SK-N-SH (cell line): ENCODE measurements at places on chromosomes 5 and 9.

GRCh38 chr5:68285075-68285840 lies 69.7 kb downstream of the PIK3R1 start:
- no peak for DNase-seq

DNA sequence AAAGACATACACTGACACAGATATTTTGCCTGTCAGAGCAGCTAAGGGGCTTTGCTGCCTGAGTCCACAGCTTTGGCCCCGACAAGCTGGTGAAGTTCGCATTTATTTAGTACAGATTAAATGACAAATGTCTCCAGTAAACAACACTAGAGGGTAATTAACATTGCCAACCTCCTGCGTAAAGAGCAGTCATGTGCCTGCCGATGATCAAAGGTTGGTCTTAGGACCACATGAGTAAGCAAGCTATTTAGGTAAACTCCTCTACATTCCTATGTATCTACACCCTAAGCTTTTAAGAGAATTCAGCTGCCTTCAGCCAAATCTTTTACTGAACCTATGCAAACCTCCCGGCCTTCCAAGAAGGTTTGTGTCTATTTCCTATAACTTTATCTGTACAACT lies 73.0 kb upstream of the PJA2 start:
- DNase-seq: no peak

DNA sequence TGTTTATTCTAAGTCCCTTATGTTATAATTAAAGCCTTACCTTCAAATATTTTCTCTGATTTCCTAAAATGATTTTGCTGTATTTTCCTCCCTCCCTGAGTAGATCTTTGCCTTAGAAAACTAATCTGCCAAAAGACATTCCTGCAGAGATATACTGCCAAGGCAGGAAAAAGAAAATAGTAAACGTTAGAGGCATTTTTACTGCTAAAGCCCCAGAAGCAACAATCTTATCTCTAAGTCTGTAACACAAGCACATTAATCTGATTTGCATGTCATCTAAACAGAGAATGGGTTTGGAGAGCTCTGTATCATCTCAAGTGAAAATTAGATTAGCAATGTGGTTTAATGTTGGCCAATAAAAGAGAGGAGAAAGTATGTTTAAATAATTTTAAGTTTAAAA lies 847.7 kb downstream of the MAT2B start:
- DNase-seq: peak; percentile 39

GRCh38 chr5:92908952-92909601 lies 671.9 kb downstream of the NR2F1-AS1 start:
- DNase-seq: no peak

GRCh38 chr5:746258-746761 lies 38.2 kb downstream of the ZDHHC11B start:
- DNase-seq: peak; percentile 28

GRCh38 chr5:179306191-179307012 lies 38.9 kb downstream of the ADAMTS2 start:
- DNase-seq: no peak

GRCh38 chr5:24539613-24540012 lies 105.2 kb downstream of the CDH10 start:
- DNase-seq: no peak

- DNase-seq: no peak
These were observed 443.9 kb upstream of the KLF4 start for GRCh38 chr9:107933516-107933915.

- DNase-seq: no peak
These were observed 288.7 kb downstream of the CSNK1G3 start for GRCh38 chr5:123800640-123801039.

DNA sequence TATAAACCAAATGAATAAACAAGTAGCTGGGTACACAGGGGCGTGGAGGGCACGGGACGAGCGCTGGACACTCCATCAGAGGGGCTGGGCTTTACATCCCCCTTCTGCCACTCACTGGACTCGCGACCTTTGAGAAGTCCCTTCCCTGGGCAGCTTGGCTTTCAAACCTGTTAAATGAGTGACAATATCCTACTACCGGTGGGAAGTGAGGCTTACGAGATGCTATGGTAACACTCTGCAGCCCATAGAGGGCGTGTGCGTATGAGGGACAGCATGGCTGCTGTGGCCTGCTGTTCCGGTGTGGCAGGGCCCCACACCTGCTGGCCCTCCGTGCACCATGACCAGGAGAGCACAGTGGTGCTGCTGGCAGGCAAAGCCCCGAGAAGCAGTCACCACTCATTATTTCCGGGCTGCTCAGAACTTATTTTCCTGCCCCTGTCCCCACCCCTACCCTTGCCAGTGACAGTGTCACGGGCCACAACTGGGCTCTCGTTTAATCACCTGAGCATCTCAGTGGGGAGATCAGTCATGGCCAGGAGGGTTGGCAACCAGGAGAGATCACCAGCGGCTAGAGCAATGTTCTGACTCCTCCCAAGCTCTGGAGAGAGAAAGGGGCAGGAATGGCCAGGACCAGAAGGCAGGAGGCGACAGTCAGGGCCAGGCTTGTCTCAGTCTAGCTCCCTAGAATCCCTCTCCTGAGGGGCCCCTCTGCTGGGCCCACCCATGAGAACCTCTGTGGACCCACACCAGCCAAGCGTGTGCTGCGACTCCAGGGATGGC lies 10.5 kb downstream of the CLTB start:
- DNase-seq: peak; percentile 19

DNA sequence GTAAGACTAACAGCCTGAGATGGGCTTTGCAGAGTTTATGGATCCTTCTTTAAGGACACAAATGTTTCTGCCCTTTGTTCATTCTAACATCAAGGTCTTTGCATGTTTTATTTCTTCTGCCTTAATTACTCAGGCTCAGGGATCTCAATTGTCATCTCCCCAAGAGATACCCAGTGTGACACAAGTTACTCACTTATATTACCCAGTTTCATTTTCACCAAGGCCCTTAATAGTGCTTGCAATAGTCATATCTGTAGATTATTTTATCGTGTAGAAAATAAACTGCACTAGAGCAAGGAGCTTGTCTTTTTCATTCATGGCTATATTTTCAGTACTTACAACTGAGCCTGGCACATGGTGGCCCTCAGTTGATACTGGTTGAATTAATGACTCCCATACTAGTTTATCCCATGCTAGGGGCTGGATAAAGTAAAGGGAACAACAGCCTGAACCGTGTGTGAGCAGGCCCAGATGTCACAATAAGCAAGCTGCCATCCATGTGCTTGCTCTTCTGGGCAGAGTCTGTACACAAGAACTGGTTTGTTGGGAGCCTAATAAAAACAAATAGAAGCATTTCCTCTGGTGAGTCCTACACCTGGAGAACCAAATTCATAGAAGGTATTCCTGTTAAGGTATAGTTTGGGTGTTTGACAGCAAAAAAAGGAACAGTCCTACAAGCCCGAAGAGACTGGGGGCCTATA lies 112.5 kb upstream of the CD180 start:
- no peak for DNase-seq

GRCh38 chr5:139897342-139897741 lies 101.7 kb downstream of the PSD2 start:
- DNase-seq: no peak

DNA sequence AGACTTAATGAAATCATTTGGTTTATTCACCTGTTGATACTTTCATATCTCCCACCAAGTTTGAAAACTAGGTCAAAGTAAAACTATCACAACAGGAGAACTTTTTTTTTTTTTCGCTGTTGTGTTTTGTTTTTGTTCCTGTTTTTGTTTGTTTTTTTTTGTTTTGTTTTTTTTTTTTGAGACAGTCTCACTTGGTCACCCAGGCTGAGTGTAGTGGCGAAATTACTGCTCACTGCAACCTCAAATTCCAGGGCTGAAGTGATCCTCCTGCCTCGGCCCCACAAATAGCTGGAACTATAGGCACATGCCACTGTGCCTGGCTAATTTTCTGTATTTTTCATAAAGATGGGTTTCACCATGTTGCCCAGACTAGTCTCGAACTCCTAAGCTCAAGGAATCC lies 49.3 kb downstream of the MLLT3 start:
- no peak for DNase-seq

- no peak for DNase-seq
These were observed 55.4 kb upstream of the TBC1D2 start for GRCh38 chr9:98310752-98311392.

- no peak for DNase-seq
These were observed 9.4 kb downstream of the NDUFS6 start for GRCh38 chr5:1810581-1811101.

DNA sequence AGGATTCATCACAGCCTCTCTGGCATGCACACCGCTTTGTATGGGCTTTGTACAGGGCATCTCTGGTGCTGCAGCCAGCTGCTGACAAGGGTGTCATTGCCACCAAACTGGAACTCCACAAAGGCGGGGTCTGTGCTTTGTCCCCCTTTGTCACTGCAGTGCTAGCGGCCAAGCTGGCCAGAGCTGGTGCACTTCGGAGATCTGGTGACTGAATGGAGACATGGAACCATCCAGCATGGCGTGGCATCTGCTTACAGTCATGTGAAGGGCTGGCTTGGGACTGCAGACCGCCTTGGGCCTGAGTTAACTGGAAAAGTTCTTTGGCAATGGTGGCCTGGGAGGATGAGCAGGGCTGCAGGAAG lies 18.7 kb upstream of the COL5A1 start:
- no peak for DNase-seq

DNA sequence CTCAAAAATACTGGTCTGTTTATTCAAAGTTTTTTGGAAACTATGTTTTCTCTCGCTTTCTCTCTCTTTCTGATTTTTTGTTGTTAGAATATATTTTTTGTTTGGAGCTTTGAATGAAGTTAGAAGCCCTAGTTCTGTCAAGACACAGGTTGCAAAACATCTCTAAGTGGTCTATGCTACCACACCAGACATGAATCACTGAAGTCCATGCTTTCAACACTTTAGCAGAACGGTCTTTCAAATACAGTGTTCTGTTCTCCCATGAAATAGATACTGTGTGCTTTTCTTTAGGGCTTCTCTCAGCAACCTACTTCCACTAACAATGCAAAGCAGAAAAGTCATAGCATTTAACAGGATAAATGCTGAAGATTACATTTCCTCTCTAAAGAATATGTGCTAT lies 392.5 kb downstream of the TMEM167A start:
- no peak for DNase-seq

GRCh38 chr9:72949244-72949582 lies 3.6 kb downstream of the ALDH1A1 start:
- DNase-seq: no peak

GRCh38 chr9:75644649-75645048 lies 245.8 kb upstream of the PCSK5 start:
- DNase-seq: no peak

- DNase-seq: peak; percentile 22
These were observed 597 bp downstream of the SLC31A1 start for GRCh38 chr9:113221800-113222481.

- DNase-seq: no peak
These were observed 30.0 kb downstream of the TRIM32 start for GRCh38 chr9:116717150-116717549.

GRCh38 chr5:91474201-91474600 lies 91.1 kb upstream of the ARRDC3 start:
- DNase-seq: no peak

GRCh38 chr5:42583322-42583721 lies 160.1 kb downstream of the GHR start:
- peak; percentile 37 for DNase-seq

DNA sequence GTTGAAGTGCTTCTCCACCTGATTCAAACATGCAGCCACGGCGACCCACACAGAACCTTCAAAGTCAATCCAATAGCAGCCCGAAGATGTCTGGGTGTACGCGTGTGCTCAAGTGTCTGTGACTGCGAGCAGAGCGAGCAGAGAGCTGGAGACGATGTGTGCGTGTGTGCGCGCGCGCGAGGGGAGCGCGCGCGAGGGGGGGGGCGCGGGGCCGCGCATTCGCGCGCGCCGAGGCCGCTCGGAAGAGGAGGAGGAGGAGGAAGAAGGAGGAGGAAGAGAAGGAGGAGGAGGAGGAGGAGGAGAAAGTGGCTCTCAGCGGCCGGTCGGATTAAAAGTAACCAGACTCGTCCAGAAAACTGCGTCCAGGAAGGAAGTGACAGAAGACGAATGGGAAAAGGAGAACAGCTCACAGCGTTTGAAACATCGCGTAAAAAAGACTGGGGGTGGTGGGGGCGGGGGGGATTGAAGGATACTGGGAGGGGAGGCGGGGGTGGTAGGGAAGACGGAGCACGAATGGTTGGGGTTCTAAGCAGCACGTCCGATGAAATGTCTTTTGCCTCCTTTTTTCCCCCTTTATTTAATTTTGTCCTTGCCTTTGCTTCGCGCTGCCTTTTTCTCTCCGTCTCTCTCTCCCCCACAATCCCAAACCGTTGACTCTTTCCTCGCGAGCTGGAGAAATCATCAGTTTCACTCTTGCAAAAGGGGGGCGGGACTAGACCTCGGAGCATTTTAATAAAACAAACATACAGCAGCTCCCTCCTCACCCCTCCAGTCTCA lies at the start of gene MEF2C:
MEF2C (minus strand) TSS at position 126 of the 777 bp plus-strand sequence. CDS start 59,396 bp downstream, outside the sequence.
- peak; percentile 80 for DNase-seq

GRCh38 chr5:133364936-133365707 lies 247.2 kb downstream of the FSTL4 start:
- peak; percentile 65 for DNase-seq

GRCh38 chr9:94821098-94821887 lies 94.8 kb downstream of the AOPEP start:
- DNase-seq: no peak

DNA sequence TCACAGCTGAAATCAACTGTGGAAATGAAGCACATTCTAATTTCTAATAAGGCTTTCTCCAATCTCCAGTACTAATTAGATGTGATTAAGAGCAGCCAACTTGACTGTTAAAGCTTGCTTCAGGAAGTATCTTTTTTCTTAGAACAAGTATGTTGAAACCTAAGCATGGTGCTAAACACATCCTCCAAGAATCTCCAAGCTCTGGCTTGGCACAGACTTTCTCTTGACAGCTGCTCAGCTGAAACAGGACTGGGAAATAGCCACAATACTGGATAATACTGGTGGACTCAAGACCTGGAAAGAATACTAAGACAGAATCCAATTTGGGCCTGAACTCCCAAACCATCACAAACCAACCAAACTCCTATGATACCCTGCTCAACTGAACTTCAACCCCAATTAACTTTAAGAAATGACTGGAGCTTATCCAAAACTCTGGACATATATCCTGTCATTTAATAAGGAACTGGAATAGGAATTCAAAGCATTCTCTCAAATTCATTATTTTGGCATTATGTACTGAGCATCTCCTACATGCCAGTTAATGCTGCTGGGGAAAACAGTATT lies 16.2 kb downstream of the PRKAA1 start:
- no peak for DNase-seq

DNA sequence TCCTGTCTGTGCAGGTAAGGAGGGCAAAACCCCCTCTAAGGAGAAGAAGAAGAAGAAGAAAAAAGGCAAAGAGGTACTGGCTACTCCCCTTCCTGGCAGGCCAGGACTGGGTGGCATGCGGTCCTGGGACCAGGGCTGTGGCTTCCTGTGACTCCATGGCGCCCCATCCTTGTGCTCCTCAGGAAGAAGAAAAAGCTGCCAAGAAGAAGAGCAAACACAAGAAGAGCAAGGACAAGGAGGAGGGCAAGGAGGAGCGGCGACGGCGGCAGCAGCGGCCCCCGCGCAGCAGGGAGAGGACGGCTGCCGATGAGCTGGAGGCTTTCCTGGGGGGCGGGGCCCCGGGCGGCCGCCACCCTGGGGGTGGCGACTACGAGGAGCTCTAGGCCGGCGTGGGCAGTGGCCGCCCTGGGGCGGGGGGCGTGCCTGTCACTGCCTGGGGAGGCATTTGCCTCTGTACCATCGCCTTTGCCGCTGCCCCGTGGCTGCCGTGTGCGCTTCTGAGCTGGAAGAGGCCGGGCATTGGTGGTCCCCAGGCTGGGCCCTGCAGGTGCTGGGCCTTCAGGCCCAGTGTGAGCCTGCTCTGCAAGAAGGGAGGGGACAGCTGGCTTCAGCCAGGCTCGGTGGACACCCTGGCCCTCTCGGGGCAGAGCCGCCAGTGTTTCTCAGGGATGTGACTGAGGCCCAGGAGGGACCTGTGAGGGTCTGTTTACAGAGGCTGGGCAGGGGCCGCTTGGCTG lies 2.0 kb upstream of the AJM1 start:
- DNase-seq: peak; percentile 63
